ENCODE measurements at places on chromosomes 5 and 9. TPM values are rescaled to one million over a fixed set of nuclear protein-coding genes. Genes with fewer than 3 reads are reported as not detected.

The MTX3 gene
- 13.5 TPM for total RNA-seq

DNA sequence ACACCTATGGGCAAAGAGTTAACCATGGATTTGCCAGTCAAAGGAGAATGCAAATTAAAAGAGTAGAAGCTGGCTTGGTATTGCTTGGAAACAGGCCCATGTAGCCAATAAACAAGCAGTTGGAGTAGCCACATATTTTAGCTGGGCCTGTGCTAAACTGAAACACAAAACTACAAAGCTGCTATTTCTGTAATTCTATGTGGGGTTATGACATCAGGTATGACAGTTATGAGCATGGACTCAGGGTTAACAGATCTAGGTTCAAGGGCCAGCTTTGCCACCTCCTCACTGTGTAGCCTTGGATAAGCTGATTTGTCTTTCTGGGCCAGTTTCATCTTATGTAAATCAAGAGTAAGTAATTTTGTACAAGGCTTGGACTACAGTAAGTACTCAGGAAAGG lies 142.7 kb downstream of the PIP5K1B start:
- DNase-seq: no peak

The SV2C gene
- total RNA-seq: 0.32 TPM

- no peak for DNase-seq
Measured at GRCh38 chr9:6793203-6793602, 35.4 kb downstream of the KDM4C start.

The PCDHGB1 gene
- total RNA-seq: 1.8 TPM

DNA sequence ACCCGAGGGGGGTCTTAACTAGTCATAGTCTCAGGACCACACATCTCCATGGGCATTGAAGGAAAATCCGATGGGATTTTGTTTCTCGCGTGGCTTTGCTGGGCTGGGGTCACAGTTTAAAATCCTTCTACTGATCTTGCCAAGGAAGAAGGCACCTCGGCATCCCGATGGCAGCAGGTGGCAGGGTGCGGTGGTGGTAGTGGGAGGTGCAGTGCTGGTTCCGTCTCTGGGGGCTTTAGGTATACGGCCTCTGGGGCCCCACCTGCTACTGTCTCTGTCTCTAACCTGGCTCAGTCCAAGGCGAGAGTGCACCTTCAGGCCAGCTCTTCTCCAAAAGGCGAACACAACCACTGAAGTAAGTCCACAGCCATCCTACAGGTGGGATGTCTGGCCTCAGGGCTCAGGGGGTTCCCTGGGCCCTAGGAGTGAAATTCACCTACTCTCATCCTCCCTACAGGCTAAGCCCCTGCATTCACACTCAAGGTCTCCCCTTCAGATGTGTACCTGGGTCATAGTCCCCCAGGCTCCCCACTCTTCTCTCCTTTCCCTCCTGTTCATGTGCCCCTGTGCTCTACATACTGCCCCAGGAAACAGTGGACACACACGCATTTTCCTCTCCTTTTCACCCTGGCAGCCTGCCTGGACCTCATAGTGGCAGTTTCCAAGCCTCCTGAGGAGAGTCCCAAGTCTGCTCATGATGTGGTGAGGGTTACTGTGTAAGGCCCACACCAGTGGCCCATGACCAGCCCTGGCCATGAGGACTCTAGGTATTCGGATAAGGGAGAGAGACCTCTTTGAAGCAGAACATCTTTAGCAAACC lies 736 bp upstream of the FCN2 start:
- DNase-seq: no peak

The HAUS6 gene
- total RNA-seq: 7.5 TPM

- DNase-seq: no peak
Measured at GRCh38 chr9:129177443-129177790, 644 bp downstream of the IER5L start.

The TNPO1 gene
- total RNA-seq: 100 TPM

The GDF9 gene
- total RNA-seq: 0.15 TPM

DNA sequence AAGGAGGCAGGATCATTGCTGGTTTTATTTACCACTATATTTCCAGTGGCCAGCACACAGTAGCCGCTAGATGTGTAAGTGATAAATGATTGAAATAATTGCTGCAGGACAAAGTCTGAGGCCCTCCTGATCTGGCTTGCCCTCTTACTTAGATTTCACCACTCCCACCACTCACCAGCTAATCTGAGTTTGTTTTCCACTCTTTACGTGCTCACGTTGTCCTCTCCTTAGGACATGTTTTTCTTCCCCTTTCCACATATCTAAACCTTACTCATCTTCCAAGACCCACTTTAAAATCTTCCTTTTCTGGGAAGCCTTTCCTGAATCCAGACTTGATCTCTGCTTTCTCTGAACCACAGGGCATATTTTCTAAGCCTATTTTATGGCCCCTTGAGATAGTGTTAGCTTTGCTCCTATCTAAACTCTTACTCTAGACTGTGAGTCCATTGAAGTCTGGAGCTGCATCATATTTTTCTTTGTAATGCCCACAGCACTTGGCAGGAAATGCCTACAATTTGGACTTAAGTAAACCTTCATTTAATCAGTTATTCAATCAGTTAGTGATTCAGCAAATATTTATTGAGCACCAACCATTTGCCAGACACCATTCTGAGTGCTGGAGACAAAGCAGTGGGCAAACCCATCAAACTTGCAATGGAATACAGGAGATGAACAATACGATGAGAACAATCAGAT lies 2.4 kb downstream of the TLR4 start:
- no peak for DNase-seq

The PRUNE2 gene
- 13.6 TPM for total RNA-seq

The PCDHGB6 gene
- total RNA-seq: 7.7 TPM

The NREP gene
- total RNA-seq: 21.6 TPM

The C9orf72 gene
- total RNA-seq: 28.9 TPM

DNA sequence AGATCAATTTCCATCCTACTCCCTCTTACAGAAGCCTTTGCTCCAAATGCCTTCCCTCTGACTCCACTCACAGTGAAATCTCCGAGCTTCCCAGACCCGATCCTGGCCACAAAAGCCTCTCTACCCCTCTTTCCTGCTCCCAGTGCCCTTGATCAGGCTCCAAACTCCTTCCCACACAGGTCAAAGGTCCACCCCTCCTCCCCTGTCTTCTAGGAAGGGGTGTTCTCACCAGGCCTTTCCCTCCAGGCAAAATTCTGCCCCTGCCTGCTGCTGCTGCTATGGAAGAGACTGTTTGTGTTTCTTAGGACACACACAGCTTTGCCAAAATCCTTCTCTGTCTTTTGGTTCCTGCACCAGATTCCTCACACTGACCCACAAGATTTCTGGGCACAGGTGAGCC lies 85.8 kb upstream of the ALDH1A1 start:
- peak; percentile 42 for DNase-seq

The CCDC192 gene
- total RNA-seq: not detected

GRCh38 chr9:88772575-88772974 lies 218.7 kb upstream of the S1PR3 start:
- no peak for DNase-seq

DNA sequence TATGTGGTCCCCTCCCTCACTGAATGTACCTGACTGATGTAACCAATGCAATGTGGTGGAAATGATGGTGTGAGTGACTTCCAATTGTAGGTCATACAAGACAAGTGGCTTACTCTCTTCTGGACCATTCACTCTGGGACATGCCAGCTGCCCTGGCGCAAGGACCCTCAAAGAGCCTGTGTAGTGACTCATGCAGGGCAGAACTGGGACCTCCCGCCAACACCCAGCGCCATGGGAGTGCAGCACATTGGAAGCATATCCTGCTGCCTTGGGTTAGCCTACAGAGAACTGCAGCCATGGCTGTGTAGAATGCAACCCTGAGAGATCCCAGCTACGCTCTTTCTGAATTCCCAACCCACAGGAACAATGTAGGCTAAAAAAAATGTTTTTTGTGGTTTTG lies 90.0 kb upstream of the PANK3 start:
- no peak for DNase-seq

The CDH10 gene
- total RNA-seq: 0.35 TPM

DNA sequence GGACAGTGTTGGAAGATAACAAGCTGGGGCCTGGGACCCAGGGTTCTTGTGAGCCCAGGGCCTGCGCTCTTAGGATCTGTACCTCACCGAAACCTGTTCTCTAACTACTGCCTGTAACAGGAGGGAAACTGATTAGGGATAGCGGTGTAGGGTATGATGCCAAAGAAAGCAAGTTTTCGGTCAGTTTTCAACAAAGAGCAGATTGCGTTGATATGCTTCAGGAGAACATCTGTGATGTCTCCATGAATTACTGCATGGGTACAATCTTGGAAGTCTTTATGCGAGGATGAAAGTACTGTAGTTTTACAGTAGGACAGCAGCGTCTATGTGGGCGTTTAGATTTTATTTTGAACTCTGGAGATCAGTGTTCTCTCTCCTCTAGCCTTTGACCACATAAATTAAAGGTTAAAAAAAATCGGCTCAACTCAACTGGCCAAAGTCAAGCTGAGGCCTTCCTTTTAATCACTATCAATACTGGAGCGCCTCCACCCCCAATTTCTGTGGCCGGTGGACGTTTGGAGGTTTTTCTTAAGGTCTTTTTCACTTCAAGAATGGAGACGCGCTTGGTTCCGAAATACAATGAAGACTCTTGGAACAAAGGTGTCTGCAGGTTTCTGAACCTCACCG lies 3.0 kb downstream of the NFIL3 start:
- no peak for DNase-seq

GRCh38 chr5:162456086-162456485 lies 388.5 kb downstream of the GABRG2 start:
- DNase-seq: no peak

DNA sequence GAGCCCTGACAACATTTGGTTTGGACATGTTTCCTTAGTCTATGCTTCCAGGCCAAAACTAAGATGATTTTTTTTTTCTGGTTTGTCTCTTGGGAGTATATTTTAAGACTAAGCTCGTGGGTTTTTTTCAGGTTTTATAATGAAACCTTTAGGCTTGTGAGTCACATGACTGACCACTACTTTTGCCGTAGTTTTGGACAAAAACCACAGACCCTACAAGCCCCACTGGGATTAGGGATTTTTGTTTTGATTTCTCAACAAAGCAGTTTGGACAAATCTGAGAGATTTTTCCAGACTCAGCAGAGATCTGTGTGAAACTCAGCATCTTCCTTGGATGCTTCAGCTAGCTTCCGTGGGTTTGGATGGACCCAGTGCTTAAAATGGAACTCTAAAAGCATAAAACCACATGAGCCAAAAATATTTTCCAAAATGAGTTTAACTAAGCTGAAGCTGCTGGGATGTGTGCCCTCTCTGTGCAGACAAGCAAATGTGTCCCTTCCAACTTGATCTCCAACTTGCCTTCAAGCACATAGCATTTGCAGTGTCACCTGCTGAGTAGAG lies 70.3 kb upstream of the SMIM15 start:
- DNase-seq: no peak

- no peak for DNase-seq
Measured at GRCh38 chr9:101620452-101620851, 25.7 kb upstream of the PPP3R2 start.

DNA sequence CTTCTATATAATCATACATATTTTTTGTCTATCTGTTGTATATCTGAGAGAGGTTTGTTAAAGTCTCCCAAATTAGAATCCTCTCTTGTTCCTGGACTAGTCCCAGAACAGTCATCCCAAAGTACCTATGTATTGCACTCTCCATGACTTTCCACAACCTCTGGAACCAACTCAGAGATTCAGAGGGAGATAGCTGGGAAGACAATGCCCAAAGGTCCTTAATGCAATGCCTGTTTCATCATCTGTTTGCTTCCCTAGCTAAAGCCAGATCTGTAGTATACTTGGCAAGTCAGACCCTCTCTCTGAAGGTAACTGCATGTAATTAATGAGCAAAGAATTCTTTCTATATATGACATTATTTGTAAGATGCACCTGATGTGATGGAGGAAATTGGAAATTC lies 89.4 kb downstream of the ZNF474 start:
- DNase-seq: no peak

Data from lower lobe of right lung (tissue), 2 donors.